ENCODE measurements at places on chromosomes 16 and 17. TPM values are rescaled to one million over a fixed set of nuclear protein-coding genes. Genes with fewer than 3 reads are reported as not detected.

DNA sequence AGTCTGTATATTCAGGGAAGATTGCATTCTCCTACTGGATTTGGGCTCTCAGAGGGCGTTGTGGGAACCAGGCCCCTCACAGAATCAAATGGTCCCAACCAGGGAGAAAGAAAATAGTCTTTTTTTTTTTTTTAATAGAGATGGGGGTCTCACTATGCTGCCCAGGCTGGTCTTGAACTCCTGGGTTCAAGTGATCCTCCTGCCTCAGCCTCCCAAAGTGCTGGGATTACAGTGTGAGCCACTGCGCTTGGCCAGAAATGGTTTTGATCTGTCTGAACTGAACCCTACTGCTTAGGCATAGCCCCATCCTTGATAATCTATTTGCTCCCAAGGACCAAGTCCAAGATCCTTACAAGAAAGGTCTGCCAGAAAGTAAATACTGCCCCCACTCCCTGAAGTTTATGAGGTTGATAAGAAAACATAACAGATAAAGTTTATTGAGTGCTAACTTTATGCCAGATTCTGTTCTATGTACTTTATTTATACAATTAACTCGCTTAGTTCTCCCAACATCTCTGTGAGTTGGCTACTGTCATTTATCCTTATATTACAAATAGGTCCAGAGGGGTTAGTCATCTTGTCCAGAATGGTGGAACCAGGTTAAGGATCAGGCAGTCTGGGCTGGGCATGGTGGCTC is 13.5 kb downstream of the G6PC1 start:
- DNase-seq, result no peak

- DNase-seq, result peak; percentile 64
These were observed 792 bp downstream of the TMEM231 start for GRCh38 chr16:75555213-75555706.

DNA sequence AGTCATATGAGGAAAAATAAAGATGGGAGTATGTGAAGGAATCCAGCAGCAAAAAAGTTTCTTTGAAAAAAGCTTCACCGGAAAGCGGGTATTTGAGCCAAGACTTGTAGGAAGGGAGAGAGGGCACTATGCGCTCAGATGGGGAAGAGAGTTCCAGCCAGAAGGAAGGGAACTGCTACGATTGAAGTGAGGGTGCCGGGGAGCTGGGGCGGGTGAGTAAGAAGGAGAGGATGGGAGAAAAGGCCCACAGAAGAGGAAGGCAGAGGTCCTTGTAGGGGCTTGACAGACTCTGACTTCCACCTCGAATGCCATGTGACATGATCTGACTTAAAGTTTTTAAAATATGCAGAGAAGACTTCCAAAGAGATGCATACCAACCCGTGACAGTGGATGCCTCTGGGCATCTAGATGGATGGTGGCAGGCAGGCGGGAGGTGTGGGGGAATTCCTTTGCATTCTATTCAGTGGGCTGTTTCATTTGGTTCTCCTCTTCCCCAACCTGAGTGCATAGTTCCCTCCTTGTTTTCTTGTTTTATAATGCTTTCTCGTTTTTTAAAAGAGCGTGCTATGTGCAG is 44.9 kb downstream of the CDRT4 start:
- no peak for DNase-seq

DNA sequence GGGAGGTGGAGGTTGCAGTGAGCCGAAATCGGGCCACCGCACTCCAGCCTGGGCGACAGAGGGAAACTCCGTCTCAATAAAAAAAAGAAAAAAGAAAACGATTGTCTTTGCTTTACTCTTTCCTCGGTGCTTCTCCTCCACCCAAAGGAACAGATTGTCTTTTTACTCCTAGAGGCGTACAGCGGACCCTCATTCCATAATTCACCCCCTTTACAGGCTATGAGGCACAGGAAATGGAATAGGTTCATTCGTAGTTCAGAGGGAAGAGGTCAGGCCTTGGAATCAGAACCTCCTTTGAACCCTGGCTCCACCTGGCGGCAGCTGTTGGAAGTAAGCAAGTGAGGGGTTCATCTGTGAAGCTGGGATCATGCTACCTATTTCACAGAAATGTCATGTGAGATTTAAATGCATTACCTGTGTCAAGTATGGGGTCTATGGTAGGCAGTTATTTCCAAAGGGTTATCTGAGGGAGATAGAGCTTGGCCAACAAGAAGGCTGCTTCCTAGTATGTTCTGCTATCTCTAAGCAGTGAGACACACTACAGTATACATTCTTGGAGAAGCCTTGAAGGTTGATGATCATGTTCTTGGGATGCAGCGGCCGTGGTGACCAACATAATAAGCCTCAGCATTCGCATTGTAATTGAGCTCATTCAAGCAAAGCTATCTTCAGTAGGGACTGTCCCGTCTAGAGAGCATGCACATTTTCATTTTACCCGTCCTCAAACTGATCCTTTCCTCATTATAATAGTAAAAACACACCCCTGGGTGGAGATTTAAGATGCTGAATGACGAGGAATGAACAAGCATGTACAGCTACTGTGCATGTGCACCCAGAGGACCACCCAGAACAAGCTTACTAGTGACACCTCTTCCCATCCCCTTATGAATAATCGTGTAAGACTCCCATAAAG is 18.7 kb upstream of the ZNF689 start:
- peak; percentile 99 for DNase-seq

- DNase-seq, result no peak
These were observed 24.8 kb downstream of the SNX11 start for GRCh38 chr17:48132385-48132784.

- DNase-seq, result no peak
These were observed 3.7 kb upstream of the ZDHHC1 start for GRCh38 chr16:67419931-67420330.

GRCh38 chr17:67442787-67443624 is 65.9 kb downstream of the PITPNC1 start:
- no peak for DNase-seq

DNA sequence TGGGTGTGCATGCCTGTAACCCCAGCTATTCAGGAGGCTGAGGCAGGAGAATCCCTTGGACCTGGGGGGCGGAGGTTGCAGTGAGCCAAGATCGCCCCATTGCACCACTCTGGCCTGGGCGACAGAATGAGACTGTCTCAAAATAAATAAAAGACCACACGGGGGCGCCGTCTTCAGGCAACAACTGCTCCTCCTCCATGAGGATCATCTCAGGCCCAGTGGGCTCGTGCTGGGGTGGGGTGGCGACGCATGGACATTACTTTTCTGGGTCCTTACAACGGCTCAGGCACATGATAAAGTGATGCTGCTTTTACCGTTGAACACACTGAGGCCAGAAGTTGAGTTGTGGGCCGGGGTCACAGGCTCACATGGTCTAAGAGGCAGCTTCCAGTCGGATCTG is 56.2 kb downstream of the PRMT7 start:
- peak; percentile 48 for DNase-seq

DNA sequence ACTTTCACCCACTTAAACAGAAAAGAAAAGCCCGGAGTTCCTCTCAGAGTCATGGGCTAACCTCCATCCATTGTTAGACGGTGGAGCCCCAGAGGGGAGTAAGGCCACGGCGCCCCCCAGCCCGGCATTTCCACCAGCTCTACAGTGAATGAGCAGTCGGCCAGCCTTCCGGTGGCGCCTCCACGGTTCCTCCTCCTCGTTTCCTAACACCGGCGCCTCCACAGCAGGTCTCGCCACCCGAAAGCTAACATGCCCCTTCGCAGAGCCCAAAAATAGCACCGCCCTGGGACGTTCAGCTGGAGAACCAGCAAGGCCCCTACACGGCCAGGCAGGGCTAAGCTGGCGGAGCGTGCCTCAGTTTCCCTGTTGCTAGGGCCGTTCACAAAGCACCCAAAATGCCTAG is 858 bp downstream of the MMD start:
- DNase-seq, result peak; percentile 35

DNA sequence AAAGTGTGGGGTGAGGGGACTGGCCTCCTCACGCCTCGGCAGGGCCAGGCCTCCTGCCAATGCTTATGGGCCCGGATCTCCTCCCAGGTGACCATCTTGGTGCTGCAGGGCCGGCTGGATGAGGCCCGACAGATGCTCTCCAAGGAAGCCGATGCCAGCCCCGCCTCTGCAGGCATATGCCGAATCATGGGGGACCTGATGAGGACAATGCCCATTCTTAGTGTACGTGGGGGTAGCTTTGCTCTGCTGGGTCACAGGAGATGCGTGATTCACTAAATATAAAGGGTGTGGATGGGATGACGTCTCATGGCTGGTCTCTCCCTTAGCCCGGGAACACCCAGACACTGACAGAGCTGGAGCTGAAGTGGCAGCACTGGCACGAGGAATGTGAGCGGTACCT is 19.5 kb downstream of the NUP85 start:
- no peak for DNase-seq

SLC12A3 gene
- not detected for total RNA-seq

RHBDL3 gene
- total RNA-seq, result 1.1 TPM

Data from omental fat pad (tissue), 4 donors.